Colonic mucosa (tissue), 4 donors: ENCODE measurements at places on chromosomes 16 and 17. TPM values are rescaled to one million over a fixed set of nuclear protein-coding genes. Genes with fewer than 3 reads are reported as not detected.

CCL17 gene
- not detected for total RNA-seq

DNAH3 gene
- 4.2 TPM for total RNA-seq

TNS4 gene
- 8.8 TPM for total RNA-seq

PHLPP2 gene
- 53.1 TPM for total RNA-seq

SCO1 gene
- 54.7 TPM for total RNA-seq

CTRL gene
- 0.64 TPM for total RNA-seq

METTL2A gene
- 30.2 TPM for total RNA-seq

CTRB1 gene
- not detected for total RNA-seq

DOC2B gene
- 4.4 TPM for total RNA-seq
